ENCODE measurements at places on chromosomes 3 and 15. TPM values are rescaled to one million over a fixed set of nuclear protein-coding genes. Genes with fewer than 3 reads are reported as not detected.
A peak's percentile ranks its signal among the peaks of the same experiment; 100 is the strongest.

The CNTN3 gene
- not detected for total RNA-seq

DNA sequence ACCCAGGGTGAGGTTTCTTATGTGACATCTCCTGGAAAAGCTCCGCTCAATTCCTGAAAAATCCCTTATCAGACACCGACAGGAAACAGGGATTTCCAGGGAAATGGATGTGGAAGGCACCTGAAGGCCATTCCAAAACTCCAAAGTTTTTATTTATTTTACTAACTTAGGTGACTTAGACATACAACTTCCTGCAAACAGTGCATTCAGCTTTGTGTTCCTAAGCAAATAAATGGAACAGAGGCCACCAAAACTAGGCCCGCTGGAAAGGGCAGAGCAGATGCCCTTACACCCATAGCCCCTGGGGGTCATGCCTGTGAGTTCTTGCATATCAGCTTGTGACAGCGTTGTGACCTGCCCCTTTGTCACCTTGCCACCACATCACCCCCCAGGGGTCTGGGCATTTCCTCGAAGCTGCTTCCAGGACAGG lies 239.4 kb downstream of the XXYLT1 start:
- peak; percentile 85 for DNase-seq

The PCOLCE2 gene
- total RNA-seq = 2.5 TPM

GRCh38 chr3:132749786-132750185 lies 27.6 kb upstream of the NPHP3 start:
- no peak for DNase-seq

The MORC1 gene
- total RNA-seq = not detected

GRCh38 chr3:63656786-63657185 lies 4.3 kb downstream of the SNTN start:
- no peak for DNase-seq

GRCh38 chr15:59622289-59622688 lies 10.7 kb downstream of the GCNT3 start:
- DNase-seq = peak; percentile 68

DNA sequence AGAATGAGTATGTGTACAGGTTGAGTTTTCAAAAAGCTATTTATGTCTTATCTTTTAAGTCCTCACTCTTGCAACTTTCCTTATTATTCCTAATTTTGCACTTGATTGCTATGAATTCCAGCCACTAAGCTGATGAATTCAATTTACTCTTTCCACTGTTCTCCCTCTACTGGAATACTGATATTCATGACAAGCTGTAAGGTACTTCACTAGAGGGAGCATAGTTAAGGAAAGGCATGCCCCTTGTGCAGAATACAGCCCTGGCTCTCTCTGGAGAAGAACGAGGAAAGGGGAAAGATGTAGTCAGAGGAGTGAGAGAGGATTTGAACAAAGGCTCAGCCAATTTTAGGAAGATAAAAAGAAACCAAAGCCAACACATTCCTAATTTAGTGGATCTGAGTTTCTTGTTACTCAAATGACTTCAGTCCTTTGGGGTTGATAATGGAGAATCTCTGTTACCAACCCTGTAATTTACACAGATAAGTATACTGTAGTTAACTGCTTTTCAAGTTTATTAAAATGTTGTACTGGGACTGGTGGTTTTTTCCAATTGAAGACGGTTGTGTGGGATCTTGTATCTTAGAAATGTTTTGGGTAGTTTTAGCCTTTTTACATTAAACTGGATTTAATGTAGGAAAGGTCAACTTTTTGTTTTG lies 4.0 kb downstream of the SCAANT1 start:
- no peak for DNase-seq

DNA sequence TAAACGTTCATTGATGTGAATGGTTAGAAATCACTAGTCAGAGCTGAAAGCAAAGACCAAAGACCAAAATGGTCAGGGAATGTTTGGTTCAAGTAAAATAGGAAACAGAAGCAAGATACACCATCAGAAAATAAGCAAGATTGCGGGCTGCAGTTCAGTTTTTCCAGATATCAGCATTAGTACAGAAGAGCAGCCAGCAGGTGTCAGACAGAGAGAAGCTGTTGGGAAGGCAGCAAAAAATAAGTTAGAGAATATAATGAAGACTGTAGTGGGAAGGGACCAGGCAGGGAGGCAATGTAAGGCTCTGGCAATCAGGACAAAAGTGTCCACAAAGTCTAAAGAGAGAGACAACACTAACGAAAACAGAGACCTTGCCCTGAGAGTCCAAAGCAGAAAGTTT lies 639.4 kb upstream of the NAALADL2 start:
- no peak for DNase-seq

GRCh38 chr3:38782148-38782547 lies 33.9 kb downstream of the SCN10A start:
- DNase-seq = no peak

- DNase-seq = no peak
Observed at GRCh38 chr15:36932070-36932469, 168.3 kb downstream of the MEIS2 start.

The PYGO1 gene
- 3.9 TPM for total RNA-seq

The PFN2 gene
- 187 TPM for total RNA-seq

DNA sequence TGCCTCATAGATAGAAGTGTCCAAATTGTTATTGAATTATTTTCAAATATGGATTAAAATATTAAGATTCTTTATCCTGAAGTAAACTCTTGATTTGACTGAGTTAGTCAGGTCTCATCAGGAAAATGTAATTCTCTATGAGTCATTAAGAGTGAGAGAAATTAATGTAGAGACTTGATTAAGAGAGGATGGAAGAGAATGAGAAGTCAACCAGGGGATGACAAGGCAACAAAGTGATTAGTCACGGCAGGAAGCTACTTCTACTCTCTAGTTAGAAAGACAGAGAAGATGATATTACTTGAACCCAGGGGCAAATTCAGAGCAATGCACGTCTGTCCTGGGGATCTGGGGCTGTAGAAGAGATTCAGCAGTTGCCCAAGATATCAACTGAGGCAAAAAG lies 202.5 kb downstream of the LSAMP start:
- no peak for DNase-seq

DNA sequence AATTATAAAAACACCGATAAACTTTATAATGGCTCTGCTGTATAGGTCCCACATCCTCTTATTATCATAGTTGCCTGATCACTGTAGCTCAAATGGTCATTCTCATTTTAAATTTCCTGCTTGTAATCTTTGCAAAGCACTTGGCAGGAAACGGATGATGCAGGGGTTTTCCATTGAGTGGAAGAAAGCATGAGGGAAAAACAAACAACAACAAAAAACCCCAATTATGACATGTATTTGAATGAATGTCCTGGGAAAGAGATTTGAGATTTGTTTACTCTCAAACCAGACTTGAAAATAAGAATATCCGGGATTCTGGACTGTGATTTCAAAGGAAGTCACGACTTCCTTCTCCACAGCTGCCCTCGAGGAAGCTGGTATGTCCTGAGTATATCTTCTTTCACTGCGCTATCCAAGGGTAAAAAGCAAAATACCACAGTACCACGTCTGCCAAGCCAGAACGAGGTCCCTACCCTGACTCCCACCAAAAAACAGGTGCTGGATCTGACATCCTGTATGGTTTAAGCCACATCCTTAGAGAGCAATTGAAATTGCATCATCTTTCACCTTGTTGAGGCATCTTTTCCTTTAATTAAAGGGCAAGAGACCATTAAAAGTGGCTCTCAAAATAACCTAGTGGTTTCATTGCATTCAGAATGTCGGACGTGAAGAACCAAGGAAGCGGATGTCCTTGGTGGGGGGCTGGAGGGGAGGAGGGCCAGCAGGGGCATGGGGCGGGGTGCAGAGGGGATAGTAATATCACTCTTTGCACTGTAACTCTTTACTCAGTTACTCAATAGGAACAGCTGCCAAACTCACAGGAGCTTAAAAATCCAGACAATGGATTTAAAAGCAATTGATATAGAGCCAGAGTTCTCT lies 13.5 kb upstream of the TIPIN start:
- peak; percentile 42 for DNase-seq

DNA sequence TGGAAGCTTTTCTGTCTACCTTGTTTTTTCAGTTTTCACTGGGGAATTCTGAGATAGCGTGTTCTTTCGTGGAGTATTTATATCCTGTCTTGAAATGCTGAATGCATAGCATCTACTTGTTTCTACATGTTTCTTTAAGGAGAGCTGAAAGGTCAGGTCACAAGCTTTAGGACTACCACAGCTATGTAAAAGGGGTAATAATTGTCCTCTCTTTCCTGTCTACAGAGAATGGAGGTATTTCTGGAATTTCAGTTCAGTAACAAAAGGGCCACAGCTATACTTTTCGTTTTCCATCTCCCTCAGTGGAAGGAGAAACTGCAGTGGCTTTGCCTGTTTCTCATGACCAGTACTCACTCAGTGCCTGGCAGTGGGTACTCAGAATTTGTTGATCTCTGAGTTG lies 4.7 kb downstream of the INAFM2 start:
- no peak for DNase-seq

The CTXN2 gene
- total RNA-seq = not detected

DNA sequence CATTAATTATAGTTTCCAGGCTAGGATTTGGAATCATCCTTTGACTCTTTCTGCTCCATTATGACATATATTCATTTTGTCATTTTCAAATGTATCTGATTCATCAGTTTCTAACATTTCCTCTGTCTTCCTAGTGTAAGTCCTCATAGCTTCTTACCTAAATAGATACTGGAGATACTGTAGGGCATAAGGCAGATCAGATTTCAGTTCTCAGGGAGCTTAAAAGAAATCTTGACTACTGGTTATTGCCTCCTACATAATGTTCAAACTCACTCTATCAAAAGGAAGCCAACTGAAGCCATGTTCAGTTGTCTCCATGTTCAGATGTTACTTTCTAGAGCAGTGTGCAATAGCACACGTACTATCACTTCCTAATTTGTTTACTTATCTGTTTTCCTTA lies 29.6 kb upstream of the CTDSPL2 start:
- DNase-seq = no peak

DNA sequence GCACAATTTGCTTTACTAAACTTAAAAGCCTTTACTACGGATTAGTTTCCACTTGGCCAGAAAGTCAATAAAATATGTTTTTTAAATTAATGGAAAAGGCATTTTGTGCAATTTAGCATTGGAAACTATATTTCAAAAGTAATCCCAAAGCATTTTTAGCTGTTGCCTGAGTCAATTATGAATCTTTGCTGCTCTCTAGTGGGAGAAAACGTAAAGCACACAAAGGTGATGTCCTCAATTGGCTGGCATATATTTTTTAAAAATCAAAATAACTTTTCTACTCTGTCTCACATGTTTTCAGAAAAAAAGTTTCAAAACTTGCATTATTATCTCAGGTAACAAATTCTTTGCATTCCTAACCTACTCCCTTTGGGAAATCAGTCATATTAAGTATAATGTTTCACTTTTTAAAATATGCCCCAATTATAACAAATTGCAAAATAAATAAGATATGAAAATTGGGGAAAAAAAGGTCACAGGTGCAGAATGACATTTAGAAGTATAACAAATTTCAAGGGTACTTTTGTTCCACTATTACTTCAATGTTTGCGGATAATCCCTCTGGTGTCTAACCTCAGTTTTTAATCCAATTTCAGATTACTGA lies 47.2 kb upstream of the TEX55 start:
- DNase-seq = no peak

The CLDN16 gene
- total RNA-seq = 0.20 TPM

DNA sequence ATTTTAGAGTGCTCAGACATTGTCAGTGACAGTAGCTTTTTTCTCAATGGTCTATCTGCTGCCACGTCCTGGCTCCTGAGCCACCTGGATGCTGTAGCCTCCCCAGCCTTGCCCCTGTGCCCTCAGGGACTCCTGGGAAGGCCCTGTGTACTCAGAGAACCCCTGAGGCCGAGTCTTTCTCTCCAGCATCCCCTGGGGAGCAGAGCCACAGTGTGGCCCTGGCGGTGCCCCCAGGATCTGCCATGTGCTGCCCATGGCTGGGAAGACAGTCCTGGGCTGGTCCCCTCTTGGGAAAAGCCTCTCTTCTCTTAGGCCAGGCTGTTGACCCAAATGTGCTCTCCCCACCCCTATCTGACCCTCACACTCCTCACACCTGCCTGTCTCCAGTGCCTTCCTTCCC lies 5.0 kb downstream of the MYD88 start:
- DNase-seq = no peak

The STRA6 gene
- 83.6 TPM for total RNA-seq

The FSD2 gene
- total RNA-seq = not detected

DNA sequence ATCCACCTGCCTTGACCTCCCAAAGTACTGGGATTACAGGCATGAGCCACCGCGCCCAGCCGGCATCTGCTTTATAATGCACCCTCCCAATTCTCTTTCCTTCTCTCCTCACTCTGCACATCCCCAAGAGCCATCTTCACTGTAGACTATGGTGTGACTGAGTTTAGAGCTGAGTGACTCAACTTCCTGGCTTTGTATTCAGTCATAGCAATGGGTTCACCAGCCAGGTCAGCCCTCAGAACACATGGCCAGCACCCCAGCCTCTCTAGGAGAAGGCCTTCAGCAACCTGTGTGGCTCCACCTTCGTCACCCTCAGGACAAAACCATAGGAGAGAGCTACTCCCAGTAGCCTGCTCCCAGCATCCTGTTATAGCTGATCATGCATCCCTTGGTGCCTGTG lies 33.0 kb downstream of the ARID3B start:
- no peak for DNase-seq

The RPP25 gene
- total RNA-seq = 14.9 TPM

DNA sequence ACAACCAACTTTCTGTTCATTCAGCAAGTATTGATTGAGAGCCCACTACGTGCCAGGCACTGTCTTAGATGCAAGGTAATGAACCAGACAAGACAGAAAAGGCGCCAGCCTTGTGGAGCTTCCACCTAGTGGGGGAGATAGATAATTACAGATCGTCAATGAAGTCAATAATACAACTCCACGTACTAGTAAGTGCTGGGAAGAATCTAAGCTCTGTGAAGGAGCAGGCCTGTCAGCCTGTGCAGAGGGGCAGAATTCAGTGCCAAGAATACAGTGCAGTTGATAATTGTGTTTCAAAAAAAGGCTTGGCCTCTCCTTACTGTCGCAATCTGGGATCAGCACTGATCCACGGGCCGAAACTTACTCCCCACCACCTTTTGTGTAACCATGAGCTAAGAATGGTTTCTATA lies 186.3 kb downstream of the FEZF2 start:
- DNase-seq = no peak

The PP2D1 gene
- total RNA-seq = not detected

The ANKRD34C gene
- not detected for total RNA-seq

The CD86 gene
- total RNA-seq = not detected

DNA sequence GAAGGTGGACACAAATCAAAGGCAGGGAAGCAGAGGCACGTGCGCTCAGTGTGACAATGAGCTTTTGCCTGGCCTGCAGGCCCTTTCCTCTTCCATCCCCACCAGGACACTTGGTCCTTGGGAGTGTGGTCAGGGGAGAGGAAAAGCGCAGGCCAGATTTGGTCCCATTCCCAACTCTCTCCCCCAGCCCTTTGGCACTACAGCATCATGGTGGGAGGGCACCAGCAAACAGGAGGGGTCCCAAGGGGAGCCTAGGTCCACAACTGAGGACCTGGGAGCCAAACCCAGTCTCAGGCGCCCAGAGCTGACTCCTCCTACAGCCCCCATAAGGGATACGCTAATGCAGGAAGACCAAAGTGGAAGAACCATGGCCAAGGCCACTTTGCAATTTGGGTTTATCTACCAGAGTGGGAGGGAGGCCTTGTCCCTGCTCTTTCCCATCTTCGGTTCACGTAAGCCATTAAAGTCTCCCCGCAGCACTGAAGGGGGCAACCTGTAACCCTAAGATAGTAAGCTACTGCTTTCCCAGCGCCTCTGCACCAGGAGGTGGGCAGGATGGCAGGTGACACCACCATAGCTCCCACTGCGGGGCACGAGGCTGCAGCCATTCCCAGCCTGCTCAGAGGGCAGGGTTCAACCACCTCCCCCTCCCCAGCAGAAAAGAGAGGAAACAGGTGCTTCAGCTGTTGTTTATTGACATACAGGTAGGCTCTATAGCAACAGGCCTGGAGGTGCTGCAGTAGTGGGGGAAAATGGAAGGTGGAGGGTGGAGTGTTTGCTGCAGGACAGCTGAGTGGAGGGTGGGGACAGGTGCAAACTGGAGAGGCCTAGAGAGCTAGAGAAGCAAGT lies 993 bp upstream of the GRAMD2A start:
- DNase-seq = no peak
